Stimulated activated CD4-positive, alpha-beta T cell treated with anti-CD3 and anti-CD28 coated beads, Interleukin-1b, Interleukin-23, amount 100 ng/mL, for 24 hours (primary cell): ENCODE measurements at places on chromosomes 6 and 20.

GRCh38 chr20:2507464-2507863 lies 1.3 kb downstream of the ZNF343 start:
- no peak for DNase-seq

- no peak for DNase-seq
These were observed 270.0 kb upstream of the CDYL start for GRCh38 chr6:4506223-4506622.

- DNase-seq = no peak
These were observed 21.5 kb downstream of the BMP6 start for GRCh38 chr6:7747433-7747832.

DNA sequence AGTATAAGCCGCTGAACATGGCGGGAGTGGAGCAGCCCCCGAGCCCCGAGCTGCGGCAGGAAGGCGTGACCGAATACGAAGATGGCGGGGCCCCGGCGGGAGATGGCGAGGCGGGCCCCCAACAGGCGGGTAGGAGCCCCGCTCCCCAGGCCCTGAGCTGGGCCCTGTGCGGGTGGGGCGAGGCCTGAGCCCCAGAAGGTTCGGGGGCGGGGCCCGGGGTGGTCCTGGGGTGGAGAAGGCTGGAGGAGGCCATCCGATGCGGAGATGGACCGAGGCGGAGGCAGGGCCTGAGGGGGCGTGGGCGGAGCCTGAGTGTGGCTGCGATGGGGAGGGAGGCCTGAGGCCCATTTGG lies 7.1 kb downstream of the L3MBTL1 start:
- DNase-seq = no peak

DNA sequence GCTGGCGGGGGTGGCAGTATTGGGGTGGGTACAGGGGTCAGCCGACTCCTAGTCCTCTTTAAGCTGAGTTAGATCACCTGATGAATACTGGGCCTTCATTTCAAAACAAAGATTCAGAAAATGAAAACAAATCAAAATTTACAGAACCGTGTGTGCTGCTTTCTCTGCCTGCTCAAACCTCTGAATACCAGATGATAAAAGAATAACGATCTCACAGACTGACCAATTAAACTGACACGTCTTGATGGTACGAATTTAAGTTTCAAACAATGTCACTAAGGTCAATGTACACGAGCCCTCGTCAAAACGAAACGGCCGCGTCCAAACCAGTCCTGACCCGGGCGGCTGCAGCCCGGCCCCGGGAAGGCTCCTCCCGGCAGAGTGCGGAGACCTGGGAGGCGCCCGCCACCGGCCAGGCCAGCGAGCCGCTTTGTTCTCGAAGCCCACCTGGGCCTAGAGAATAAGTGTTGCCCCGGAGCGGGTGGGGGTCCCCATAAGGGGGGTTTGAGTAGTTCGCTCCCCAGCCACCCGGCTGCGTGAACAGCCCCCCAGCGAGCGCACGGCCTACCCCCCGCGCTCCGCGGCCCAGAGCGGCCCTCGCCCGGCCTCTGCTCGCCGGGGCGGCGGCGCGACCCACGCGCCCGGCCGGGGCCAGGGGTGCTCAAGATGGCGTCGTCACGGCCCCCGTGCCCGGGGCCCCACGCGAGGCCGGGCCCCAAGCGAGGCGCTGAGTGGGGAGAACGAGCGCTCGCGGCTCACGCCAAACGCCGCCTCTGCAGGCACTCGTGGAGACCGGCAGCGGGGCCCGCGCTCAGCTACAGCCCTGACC lies 728 bp downstream of the PSMA7 start:
- DNase-seq = no peak

- DNase-seq = no peak
These were observed 26.5 kb upstream of the EMILIN3 start for GRCh38 chr20:41392871-41393704.

DNA sequence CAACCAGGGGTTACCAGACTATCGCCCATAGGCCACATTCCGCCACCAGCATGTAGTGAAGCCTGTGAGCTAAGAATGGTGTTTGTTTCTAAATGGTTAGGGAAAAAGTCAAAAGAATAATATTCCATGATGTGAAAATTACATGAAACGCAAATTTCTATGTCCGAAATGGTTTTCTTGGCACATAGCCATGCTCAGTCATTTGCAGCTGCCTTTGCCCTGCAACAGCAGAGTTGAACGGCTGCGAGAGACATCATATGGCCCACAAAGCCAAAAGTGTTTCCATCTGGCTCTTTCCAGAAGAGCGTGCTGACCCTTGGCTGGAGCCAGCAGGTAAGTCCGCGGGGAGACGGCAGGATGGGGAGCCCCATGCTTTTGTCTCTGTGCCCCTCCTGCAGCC lies 60.7 kb downstream of the FAM120B start:
- DNase-seq = no peak

- peak; percentile 69 for DNase-seq
These were observed 38.7 kb downstream of the GNAS start for GRCh38 chr20:58891086-58891717.

- DNase-seq = no peak
These were observed 4.2 kb upstream of the TTPAL start for GRCh38 chr20:44471481-44471882.

DNA sequence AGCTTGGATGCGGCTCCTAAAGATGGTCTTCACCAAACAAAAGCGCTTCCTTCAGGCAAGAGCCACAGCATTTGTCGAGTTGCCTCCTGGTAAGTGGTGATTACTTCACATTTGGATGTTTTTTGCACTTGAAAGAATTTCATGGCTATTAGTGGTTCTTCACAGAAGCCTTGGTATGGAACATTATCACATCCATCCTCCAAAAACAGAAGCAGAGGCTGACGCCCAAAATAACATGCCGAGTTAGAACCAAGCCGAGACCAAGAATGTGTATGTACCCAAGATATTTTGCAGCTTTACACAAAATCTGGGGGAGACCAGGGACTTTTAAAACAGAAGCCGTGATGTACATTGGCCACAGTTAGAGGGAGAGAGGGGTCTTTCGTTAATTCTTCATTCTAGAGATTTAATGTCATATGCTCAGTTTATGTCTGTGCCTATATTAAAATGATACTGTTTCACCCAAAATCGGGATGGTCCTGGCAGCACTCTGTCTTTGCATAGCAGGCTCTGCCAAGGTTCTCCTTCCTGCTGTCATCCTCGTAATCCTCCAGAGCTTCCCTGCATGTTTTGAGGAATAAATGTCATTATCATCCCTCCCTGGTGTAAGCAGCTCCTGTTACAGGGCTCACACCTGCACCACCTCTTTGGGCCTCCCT lies 109.3 kb downstream of the TMEM242 start:
- DNase-seq = no peak

DNA sequence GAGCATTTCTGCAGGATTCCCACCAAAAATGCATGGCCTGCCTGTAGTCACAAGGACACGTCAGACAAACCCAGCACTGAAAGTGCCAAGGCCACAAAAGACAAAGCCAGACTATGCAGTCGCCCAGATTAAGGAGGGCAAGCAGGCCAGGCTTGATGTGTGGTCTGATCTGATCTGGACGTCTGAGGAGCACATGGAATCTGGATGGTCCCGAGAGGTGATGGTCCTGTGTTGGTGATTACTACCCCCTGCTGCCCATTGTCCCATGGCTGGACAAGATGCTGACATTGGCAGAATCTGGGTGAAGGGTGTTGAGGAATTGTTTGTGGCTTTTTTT lies 17.1 kb downstream of the NPEPL1 start:
- DNase-seq = no peak
